Retinal pigment epithelial cell (primary cell): ENCODE measurements at places on chromosomes 6 and 20.

DNA sequence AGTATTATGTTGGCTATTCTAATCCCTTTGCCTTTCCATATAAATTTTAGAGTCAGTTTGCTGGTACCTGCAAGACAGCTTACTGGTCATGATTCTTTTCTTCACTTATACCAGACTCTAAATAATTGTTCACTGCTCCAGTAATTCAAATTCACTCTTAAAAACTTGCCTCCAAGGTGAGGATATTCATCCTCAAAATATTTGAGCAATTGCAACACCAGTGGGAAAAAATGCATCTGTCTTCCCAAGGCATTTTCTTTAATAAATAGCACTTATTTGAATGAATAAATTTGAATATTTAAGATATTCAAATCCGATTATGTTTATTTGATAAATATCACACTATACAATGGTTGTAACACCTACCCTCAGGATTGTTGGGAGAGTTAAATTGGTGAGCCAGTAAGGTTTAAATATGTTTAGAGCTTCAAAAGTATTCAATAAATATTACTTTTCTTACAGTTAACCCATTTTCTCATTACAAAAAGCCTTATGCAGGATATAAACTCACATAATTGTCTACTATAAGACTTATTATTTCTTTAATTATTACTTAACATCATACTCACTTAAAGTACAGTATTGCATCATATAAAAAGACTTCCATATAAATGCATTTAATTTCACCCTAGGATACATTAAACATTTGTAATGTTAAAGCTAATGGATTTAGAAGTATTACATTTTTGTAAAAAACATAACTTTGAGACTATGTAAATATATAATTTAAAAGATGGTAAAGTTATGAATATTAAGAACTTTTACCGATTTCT lies 285.6 kb downstream of the SAMD5 start:
- no peak for DNase-seq

- DNase-seq = no peak
Observed at GRCh38 chr6:53795702-53796450, 1.1 kb downstream of the LRRC1 start.

DNA sequence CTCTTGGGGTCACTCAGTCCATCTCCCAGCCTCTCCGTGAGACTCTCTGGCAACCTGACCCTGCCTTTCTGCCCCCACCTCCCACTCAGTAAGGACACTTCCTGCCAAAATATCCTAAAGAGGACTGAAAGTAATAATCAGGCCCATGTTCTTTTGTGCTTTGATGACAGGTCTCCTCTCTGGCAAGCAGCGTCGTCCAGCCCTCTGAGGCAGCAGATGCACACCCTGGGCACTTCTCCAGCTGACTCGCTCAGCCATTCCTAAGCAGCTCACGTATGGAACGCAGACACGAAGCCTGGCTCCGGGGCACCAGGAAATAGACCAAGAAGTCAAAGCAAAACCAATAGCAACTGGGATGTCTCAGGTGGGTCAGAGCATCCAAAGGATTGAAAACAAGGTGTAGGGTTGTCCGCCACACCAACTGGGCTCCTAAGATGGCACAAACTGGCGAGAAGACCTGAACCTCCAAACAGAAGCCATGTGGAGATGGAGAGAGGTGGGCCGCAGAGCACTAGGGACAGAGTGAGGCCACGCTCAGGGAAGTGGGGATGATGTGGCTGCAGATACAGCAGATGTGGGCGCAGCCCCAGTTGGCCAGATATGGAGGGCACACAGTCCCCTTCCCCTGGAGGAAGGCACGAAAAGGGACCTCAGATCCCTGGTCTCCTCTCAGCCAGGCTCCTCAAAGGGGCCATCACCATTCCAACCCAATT lies 99.3 kb downstream of the PRND start:
- peak; percentile 12 for DNase-seq

GRCh38 chr6:34196116-34196832 lies 40.4 kb upstream of the HMGA1 start:
- no peak for DNase-seq

- DNase-seq = no peak
Observed at GRCh38 chr20:9066191-9066590, 2.7 kb upstream of the PLCB4 start.

DNA sequence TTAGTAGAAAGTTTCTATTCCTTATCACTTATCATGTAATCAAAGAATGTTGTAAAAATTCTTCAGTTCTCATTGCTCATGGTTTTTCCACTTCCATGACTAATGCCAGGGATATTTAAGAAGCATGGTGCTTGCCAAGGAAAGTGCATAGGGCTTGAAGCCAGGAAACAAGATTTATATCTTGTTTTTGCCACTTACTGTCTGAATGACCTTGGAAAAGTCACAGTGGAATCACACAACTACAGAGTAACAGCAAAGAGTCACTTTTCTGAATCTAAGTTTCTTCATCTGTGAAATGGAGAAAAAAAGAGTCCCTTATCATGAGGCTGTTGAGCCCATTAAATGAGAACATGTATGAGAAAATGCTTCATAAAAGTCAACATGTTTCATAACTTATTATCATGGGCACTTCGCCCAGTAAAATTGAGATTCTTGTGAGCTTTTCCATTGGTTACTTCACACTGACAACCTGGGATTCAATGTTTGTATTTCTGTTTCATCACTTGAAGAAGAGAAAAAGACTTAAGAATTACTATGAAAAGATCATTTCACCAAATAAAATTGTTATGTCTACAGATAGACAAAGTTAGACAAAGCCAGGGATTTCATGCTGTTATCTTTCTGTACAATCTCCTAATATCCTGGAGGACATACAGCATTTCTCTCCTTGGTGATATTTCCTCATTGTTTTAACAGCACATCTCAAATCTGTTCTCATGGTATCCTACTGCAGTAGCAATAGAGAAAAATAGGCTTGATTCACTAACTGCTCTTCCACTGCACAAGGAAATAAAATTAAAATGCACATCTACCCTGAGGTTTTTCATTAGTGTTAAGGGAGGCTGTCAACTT lies 7.6 kb upstream of the BMP5 start:
- DNase-seq = peak; percentile 86

DNA sequence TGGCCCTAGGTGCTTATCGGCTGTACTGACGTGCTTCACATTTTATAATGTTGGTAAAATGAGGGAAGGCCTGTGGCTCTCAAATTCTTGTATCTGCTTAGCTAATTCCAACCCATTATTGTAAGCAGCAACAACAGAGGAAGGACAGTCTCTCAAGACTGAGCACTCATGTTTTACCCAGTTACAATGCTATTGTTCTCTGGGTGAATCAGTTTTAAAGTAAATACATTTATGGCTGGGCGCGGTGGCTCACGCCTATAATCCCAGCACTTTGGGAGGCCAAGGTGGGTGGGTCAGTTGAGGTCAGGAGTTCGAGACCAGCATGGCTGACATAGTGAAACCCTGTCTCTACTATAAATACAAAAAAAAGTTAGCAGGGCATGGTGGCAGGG lies 194.6 kb downstream of the PRKN start:
- DNase-seq = no peak

GRCh38 chr6:56685102-56685733 lies 42.5 kb upstream of the DST start:
- DNase-seq = no peak

DNA sequence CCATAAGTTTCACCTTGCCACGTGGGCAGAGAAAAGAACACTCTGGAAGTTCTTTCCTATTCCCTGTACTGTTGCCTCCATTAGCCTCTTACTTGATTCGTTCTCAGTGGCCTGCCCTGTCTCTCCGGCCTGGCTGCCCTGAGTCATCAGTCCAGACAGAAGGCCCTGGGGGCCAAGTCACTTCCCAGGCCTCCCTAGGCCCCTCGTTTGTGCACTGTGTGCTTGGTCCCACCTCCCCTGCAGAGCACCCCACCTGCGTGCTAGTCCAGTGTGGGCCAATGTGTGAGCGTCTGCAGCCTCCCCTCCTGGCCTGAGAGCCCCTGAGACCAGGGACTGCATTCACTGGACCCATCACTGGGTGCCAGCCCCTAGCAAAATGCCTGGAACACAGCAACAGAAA lies 191.2 kb upstream of the RREB1 start:
- no peak for DNase-seq

DNA sequence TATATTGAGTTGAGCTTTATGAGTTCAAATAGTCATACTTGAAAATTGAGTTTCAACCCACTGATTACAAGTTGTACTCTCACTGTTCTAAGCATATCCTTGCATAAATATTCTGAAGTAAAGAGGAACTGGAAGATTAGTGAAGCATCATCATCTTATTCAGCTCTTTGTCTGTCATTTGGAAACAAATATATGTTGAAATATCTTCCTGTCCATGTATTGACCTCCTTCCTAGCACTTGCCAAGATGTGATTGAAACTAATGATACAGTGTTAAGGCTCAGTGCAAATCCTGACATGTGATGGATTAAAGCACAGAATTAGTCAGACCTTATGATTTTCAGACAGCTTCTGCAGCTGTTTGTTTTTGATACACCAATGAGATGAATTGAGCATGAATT lies 434.3 kb downstream of the TBC1D32 start:
- peak; percentile 77 for DNase-seq

GRCh38 chr6:75436869-75437268 lies 56.7 kb downstream of the FILIP1 start:
- no peak for DNase-seq

DNA sequence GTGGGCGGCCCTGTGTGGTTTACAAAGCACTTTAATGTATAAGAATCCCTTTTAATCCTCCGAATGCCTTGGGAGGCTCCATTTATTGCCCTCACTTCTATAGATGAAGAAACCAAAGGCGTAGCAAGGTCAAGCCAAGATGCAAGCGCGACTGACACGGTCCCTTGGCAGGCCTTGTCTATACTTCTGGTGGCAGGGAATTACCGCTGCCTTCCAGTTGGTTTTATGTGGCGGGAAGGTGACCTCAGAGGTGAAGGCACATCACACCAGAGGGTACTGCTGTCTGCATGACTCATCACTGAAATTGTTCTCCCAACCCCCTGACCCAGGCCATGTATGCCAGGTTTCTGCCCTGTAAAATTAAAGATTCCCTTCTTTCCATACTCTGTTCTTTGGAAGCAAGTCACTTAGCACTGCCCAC lies 36.1 kb upstream of the NAA20 start:
- no peak for DNase-seq
